ENCODE measurements at places on chromosomes 7 and 10.

GRCh38 chr10:71423901-71424300 lies 27.2 kb downstream of the CDH23 start:
- no peaks in the 10 kb centered on the region for H3K36me3 ChIP-seq
- H3K27me3 ChIP-seq = peaks cover 2% of the 10 kb centered on the region
- no peak for DNase-seq
- H3K4me3 ChIP-seq = no peak overlapping the region
- no peaks in the 10 kb centered on the region for H3K4me1 ChIP-seq

GRCh38 chr10:17217631-17218232 lies 10.3 kb upstream of the VIM start:
- peaks cover 21% of the 10 kb centered on the region for H3K36me3 ChIP-seq
- H3K27ac ChIP-seq = no peak overlapping the region
- no peaks in the 10 kb centered on the region for H3K27me3 ChIP-seq
- H3K4me3 ChIP-seq = no peak overlapping the region
- peaks cover 47% of the 10 kb centered on the region for H3K4me1 ChIP-seq

GRCh38 chr10:62779487-62780248 lies 24.9 kb upstream of the ADO start:
- no peak overlapping the region for H3K27ac ChIP-seq
- H3K4me1 ChIP-seq = peaks cover 11% of the 10 kb centered on the region
- H3K4me3 ChIP-seq = no peak overlapping the region
- peaks cover 8% of the 10 kb centered on the region for H3K36me3 ChIP-seq
- DNase-seq = peak; percentile 50

GRCh38 chr10:78314651-78315050 lies 281.0 kb downstream of the RPS24 start:
- no peaks in the 10 kb centered on the region for H3K36me3 ChIP-seq
- no peak overlapping the region for H3K4me3 ChIP-seq
- DNase-seq = no peak
- H3K27ac ChIP-seq = no peak overlapping the region
- no peaks in the 10 kb centered on the region for H3K4me1 ChIP-seq

GRCh38 chr10:49643241-49644034 lies 29.6 kb downstream of the CHAT start:
- peaks cover 12% of the 10 kb centered on the region for H3K27me3 ChIP-seq
- no peak overlapping the region for H3K4me3 ChIP-seq
- DNase-seq = no peak
- no peak overlapping the region for H3K27ac ChIP-seq
- H3K4me1 ChIP-seq = peaks cover under 1% of the 10 kb centered on the region
- no peaks in the 10 kb centered on the region for H3K36me3 ChIP-seq

DNA sequence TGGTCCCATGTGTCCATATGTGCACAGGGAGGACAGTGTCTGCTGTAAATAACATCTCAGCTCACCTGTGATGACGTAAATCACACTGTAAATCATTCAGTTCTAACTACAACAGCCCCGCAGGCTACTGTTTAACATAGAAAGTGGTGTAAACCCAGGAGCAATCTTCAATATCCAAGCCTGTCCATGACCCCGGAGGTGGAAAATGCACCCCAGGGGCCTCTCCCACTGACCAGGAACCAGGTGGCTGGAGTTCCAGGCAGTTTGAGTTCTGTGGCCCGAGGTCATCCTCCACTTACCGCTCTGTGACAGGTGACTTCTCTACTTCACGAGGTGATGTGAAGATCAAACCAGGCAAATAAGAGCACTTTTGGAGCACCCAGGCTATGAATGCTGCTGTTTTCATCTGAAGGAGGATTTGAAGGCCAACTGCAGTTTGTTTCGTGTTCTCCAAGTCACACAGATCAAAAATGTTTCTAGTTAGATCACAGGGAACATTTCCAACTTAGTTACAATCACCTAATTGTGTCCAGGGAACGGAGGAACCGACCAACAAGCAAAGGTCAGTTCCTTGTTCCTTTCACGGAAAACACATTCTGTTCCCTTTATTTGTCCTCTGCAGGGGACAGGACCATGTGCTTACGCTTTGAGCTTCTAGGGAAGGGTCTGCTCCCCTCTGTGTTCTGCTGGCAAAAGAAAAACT lies 131.8 kb downstream of the WDR37 start:
- DNase-seq = no peak
- H3K36me3 ChIP-seq = no peaks in the 10 kb centered on the region
- no peak overlapping the region for H3K27ac ChIP-seq
- peaks cover 2% of the 10 kb centered on the region for H3K27me3 ChIP-seq
- peaks cover 2% of the 10 kb centered on the region for H3K4me1 ChIP-seq

DNA sequence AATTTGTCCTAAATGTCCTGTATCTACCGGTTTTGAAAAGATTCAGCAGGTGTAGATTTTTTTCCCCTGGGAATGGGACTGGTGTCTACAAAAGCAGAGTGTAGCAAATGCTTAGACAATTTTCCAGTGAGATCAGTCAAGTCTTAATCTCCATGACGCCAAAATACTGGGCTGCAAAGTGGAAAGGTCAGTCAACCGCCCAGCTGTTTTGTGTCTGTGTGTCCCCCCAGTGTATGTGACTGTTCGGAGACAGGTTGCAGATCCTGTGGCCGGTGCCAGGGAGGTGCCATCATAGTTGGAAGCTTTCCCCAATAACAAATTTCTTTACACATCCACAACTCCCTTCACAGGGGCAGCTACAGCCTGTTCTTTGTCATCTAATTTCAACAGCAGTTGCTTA lies 263.8 kb downstream of the ARHGAP12 start:
- no peaks in the 10 kb centered on the region for H3K4me1 ChIP-seq
- no peak overlapping the region for H3K4me3 ChIP-seq
- no peaks in the 10 kb centered on the region for H3K27me3 ChIP-seq
- H3K36me3 ChIP-seq = no peaks in the 10 kb centered on the region
- H3K27ac ChIP-seq = no peak overlapping the region
- no peak for DNase-seq

DNA sequence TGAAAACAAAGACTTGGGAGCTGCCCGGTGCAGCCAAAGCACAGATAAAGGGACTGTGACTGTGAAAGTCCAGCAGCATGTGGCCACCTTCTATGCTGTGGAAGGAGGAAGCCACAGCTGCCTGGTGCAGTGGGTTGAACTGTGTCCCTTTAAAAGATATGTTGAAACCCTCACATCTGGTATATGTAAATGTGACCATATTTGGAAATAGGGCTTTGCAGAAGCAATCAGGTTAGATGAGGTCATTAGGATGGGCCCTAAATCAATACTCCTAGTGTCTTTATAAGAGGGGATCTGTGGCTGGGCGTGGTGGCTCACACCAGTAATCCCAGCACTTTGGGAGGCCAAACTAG lies 136.9 kb downstream of the GLI3 start:
- no peak for DNase-seq
- no peaks in the 10 kb centered on the region for H3K4me1 ChIP-seq
- H3K27ac ChIP-seq = no peak overlapping the region
- no peaks in the 10 kb centered on the region for H3K36me3 ChIP-seq
- no peaks in the 10 kb centered on the region for H3K27me3 ChIP-seq
- H3K4me3 ChIP-seq = no peak overlapping the region

DNA sequence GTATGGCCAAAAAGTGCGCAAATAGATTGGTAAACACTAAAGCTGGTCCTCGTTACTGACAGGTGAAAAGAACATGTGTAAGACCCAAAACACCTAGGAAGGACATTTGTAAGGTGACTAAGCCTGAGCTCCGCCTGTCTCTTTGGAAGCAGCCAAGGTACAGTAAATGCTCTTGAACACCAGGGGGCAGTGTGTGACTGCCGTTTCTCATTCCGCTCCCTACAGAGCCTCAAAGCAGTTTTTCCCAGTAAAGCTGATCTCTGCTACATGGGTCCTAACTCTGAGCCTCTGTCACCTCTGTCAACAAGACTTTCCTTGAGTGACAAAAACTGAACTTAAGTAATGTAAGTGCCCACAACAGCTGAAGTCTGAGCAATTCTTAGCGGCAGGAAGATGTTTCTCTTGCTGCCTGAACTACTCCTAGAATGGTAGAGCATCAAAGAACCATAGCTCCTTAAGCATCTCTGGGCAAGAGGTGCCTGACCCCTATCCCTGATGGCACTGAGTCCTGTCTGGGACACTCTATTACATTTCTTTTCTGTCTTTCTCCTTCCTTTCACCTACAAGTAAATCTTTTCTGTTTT lies 238.0 kb upstream of the INHBA start:
- DNase-seq = peak; percentile 50
- no peaks in the 10 kb centered on the region for H3K36me3 ChIP-seq
- no peak overlapping the region for H3K4me3 ChIP-seq
- peaks cover 8% of the 10 kb centered on the region for H3K4me1 ChIP-seq
- H3K27me3 ChIP-seq = peaks cover 10% of the 10 kb centered on the region

DNA sequence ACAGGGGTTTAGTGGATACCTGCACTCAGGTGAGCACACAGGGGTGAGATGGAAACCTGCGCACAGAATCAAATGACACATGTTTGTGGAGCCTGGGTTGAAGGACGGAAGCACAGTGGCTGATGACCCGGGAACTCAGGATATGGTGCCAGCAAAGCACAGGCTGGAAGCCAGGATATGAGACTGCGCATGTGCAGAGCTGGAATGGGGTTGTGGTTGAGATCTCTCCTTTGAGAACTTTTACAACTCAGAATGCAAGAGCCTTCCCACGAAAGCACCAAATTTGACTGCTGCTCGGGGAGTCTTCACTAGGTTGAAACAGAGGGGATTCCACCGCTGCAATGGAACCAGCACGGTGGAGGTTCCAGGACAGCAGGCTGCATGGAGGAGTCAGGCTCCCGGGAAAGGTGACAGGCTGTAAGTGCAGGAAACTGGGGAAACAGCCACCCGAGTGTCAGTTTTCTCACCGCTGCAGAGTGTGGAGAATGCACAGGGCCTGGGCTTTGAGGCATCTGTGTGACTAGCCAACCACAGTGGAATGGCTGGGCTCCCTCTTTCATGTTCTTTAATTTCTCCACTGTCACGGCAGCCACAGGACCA lies 133.4 kb upstream of the TCERG1L start:
- H3K36me3 ChIP-seq = no peaks in the 10 kb centered on the region
- no peak for DNase-seq
- no peaks in the 10 kb centered on the region for H3K27me3 ChIP-seq
- H3K27ac ChIP-seq = no peak overlapping the region

GRCh38 chr7:159145490-159145855 lies 806 bp upstream of the VIPR2 start:
- peaks cover 31% of the 10 kb centered on the region for H3K27me3 ChIP-seq
- no peak for DNase-seq
- H3K4me1 ChIP-seq = peaks cover 3% of the 10 kb centered on the region
- H3K36me3 ChIP-seq = no peaks in the 10 kb centered on the region
- H3K4me3 ChIP-seq = peak overlapping the region; percentile 42

GRCh38 chr7:98852826-98853225 lies 17.0 kb downstream of the TMEM130 start:
- no peak overlapping the region for H3K27ac ChIP-seq
- H3K4me3 ChIP-seq = no peak overlapping the region
- H3K4me1 ChIP-seq = no peaks in the 10 kb centered on the region

- H3K4me1 ChIP-seq = no peaks in the 10 kb centered on the region
- no peak for DNase-seq
- H3K4me3 ChIP-seq = no peak overlapping the region
- no peaks in the 10 kb centered on the region for H3K27me3 ChIP-seq
- H3K36me3 ChIP-seq = no peaks in the 10 kb centered on the region
Measured at GRCh38 chr7:155254018-155254417, 43.7 kb upstream of the INSIG1 start.

GRCh38 chr10:133453516-133454203 lies at the start of gene SCART1:
TSS of gene SCART1 (plus strand) at chr10:133453945. CDS start at chr10:133453998, 53 bp downstream.
- no peaks in the 10 kb centered on the region for H3K4me1 ChIP-seq
- no peaks in the 10 kb centered on the region for H3K36me3 ChIP-seq
- DNase-seq = no peak
- peaks cover 5% of the 10 kb centered on the region for H3K27me3 ChIP-seq

GRCh38 chr10:103175580-103176285 lies 17.3 kb downstream of the NT5C2 start:
- H3K4me1 ChIP-seq = peaks cover 19% of the 10 kb centered on the region
- no peak for DNase-seq
- no peaks in the 10 kb centered on the region for H3K27me3 ChIP-seq
- H3K4me3 ChIP-seq = no peak overlapping the region

- no peaks in the 10 kb centered on the region for H3K4me1 ChIP-seq
- H3K4me3 ChIP-seq = no peak overlapping the region
- H3K27me3 ChIP-seq = no peaks in the 10 kb centered on the region
Measured at GRCh38 chr7:72023926-72024325, 388.2 kb downstream of the CALN1 start.

All from activated CD4-positive, alpha-beta T cell treated with anti-CD3 and anti-CD28 coated beads, Interleukin-2, amount 10 ng/mL, durations not matched to agents 7 days and 5 days (primary cell).